Fibroblast of villous mesenchyme (primary cell): ENCODE measurements at places on chromosomes 4 and X. TPM values are rescaled to one million over a fixed set of nuclear protein-coding genes. Genes with fewer than 3 reads are reported as not detected.

The MEPE gene
- not detected in 2 replicates for total RNA-seq

The PCDH7 gene
- total RNA-seq: 53.1 and 122 TPM in 2 replicates

The AR gene
- 10.8 and 11.3 TPM in 2 replicates for total RNA-seq

The PGRMC2 gene
- 37.0 and 60.5 TPM in 2 replicates for total RNA-seq

The SPANXB1 gene
- total RNA-seq: not detected in 2 replicates

The WNK3 gene
- total RNA-seq: 0.64 and 1.7 TPM in 2 replicates

The STAP1 gene
- not detected in 2 replicates for total RNA-seq

The C4orf46 gene
- 13.2 and 19.0 TPM in 2 replicates for total RNA-seq

The GPC4 gene
- 0.86 and 2.3 TPM in 2 replicates for total RNA-seq

The GEMIN8 gene
- total RNA-seq: 9.3 and 10.4 TPM in 2 replicates

The MAGEA2B gene
- total RNA-seq: not detected in 2 replicates

The BCLAF3 gene
- 4.8 and 6.5 TPM in 2 replicates for total RNA-seq

The MGAT4D gene
- total RNA-seq: not detected in 2 replicates

The EVC2 gene
- 9.9 and 11.9 TPM in 2 replicates for total RNA-seq

The SSX4 gene
- not detected in 2 replicates for total RNA-seq

The UGT2A1 gene
- not detected in 2 replicates for total RNA-seq

The CXorf49 gene
- not detected in 2 replicates for total RNA-seq

The ANOS1 gene
- total RNA-seq: 1.7 and 1.9 TPM in 2 replicates

The TKTL1 gene
- total RNA-seq: not detected in 2 replicates

The GUCY1B1 gene
- 1.7 and 1.9 TPM in 2 replicates for total RNA-seq

The ENPEP gene
- total RNA-seq: 0.32 and 0.43 TPM in 2 replicates

The WDR44 gene
- total RNA-seq: 21.9 and 28.9 TPM in 2 replicates

The KLHL4 gene
- 0.86 and 0.97 TPM in 2 replicates for total RNA-seq

The HAUS3 gene
- total RNA-seq: 8.7 and 9.1 TPM in 2 replicates

The NUDT9 gene
- total RNA-seq: 10.3 and 13.8 TPM in 2 replicates

The TMEM150C gene
- total RNA-seq: under 0.01 and 0.43 TPM in 2 replicates

The NKX6-1 gene
- total RNA-seq: under 0.01 TPM in 1 of 2 replicates, not detected in the other

The BEX4 gene
- 6.0 and 7.1 TPM in 2 replicates for total RNA-seq

The LRP2BP gene
- 0.32 and 1.3 TPM in 2 replicates for total RNA-seq

The ADGRG4 gene
- total RNA-seq: not detected in 2 replicates

The HPGDS gene
- total RNA-seq: not detected in 2 replicates

The PRICKLE3 gene
- total RNA-seq: 5.2 TPM in 2 replicates

The FMR1NB gene
- total RNA-seq: not detected in 2 replicates

The MPP1 gene
- 11.7 and 17.1 TPM in 2 replicates for total RNA-seq

The MAGEA9B gene
- under 0.01 TPM in 1 of 2 replicates, not detected in the other for total RNA-seq

The ARMCX5 gene
- total RNA-seq: 15.5 and 18.0 TPM in 2 replicates

The ITGB1BP2 gene
- 3.5 and 6.5 TPM in 2 replicates for total RNA-seq

The MFAP3L gene
- total RNA-seq: 0.86 and 1.3 TPM in 2 replicates

The HS3ST1 gene
- total RNA-seq: not detected in 2 replicates

The AREG gene
- under 0.01 TPM in 1 of 2 replicates, not detected in the other for total RNA-seq

The USP51 gene
- 2.6 and 3.5 TPM in 2 replicates for total RNA-seq

The TSPYL2 gene
- 11.9 and 13.0 TPM in 2 replicates for total RNA-seq

The TMPRSS11D gene
- total RNA-seq: not detected in 2 replicates

The SOD3 gene
- total RNA-seq: 14.2 and 21.9 TPM in 2 replicates

The PABPC4L gene
- 9.1 and 12.2 TPM in 2 replicates for total RNA-seq

The SOX3 gene
- total RNA-seq: not detected in 2 replicates

The SPON2 gene
- 197 and 601 TPM in 2 replicates for total RNA-seq

The PTCHD1 gene
- under 0.01 TPM in 1 of 2 replicates, not detected in the other for total RNA-seq

The SPP1 gene
- total RNA-seq: 3.9 and 11.3 TPM in 2 replicates

The GAGE12J gene
- total RNA-seq: not detected in 2 replicates

The PRR32 gene
- total RNA-seq: not detected in 2 replicates

The TRIM75 gene
- 0.32 TPM in 1 of 2 replicates, not detected in the other for total RNA-seq

The ABLIM2 gene
- total RNA-seq: under 0.01 TPM in 1 of 2 replicates, not detected in the other

The FGF16 gene
- total RNA-seq: not detected in 2 replicates

The TAF7L gene
- total RNA-seq: 0.32 and 1.3 TPM in 2 replicates

The ZCCHC18 gene
- total RNA-seq: 0.43 and 0.64 TPM in 2 replicates
